Activated T-helper 2 cell treated with anti-CD3 and anti-CD28 coated beads, Interferon-gamma antibody, Interleukin-2, Interleukin-4, amounts not matched to agents 10 μg/mL and 5 μg/mL and 100 μg/mL, durations not matched to agents 14 hours and 24 hours and 36 hours (primary cell): ENCODE measurements at places on chromosomes 4 and X.
A peak's percentile ranks its signal among the peaks of the same experiment; 100 is the strongest.

DNA sequence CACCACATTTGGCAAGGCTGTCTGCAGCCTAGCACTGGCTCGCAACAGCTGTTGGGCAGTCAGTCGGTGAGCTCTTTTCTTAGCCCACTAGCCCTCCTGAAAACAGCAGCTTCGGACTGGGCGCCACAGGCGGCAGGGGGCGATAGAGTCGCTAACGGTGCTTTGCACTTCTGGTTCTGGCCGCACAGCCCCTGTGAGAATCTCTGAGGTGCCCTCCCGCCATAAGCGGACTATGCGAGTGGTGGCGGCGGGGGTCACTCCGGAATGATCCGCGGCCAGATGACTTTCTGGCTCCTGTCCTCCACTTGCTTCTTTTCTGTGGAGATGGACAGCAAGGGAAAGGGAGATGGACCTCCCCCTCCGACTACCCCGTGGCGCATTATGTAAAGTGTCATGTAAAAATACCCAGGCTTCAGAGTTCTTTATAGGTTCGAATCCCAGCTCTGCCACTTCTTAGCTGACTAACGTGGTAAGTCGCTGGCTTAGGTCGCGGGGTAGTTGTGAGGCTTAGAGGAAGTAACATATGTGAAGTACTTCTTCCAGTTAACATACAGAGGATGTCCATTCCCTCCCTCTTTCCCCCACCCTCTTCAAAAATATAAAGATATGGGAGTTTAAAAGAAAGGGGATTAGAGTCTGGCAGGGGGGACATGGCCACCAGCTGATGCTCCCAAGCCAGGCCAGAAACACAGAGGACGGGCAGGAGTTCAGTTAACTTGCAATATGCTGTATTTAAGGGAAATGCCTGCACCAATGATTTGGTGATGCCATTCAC, 11.0 kb downstream of the ARHGAP36 start:
- H3K4me1 ChIP-seq, result no peaks in the 10 kb centered on the region
- no peaks in the 10 kb centered on the region for H3K36me3 ChIP-seq
- H3K27ac ChIP-seq, result no peak overlapping the region
- H3K4me3 ChIP-seq, result no peak overlapping the region
- H3K27me3 ChIP-seq, result peaks cover 45% of the 10 kb centered on the region
- no peak for DNase-seq

DNA sequence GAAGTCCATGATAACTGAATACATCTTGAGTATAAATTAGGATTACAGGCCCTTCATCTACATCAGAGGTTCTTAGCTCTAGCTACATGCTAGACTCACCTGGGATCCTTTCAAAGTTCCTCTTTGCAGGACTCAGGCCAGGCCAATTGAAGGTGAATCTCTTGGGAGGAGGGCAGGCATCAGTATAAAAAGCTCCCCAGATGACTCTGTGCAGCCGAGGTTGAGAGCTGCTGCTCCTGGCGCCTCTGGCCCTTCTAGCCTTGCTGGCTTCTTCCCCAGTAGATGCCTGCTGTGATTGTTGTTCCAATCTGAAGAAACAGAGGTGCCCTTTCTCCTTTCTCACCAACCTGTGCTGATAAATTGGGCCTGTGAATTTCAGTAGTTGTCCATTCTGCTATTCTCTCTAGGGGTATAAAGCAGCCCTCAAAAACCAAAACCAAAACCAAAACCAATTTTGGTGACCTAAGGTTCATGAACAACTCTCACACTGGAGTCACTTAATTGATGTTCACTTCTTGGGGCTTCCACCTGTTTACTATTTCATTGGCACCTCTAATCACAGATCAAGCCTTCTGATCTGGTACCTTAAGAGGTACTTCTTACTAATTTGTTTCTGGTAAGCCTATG, 78.7 kb downstream of the SUPT20HL2 start:
- H3K27me3 ChIP-seq, result peaks cover 2% of the 10 kb centered on the region
- H3K27ac ChIP-seq, result no peak overlapping the region
- H3K4me1 ChIP-seq, result peaks cover 4% of the 10 kb centered on the region
- H3K4me3 ChIP-seq, result no peak overlapping the region
- H3K36me3 ChIP-seq, result no peaks in the 10 kb centered on the region

- no peak overlapping the region for H3K4me3 ChIP-seq
- H3K36me3 ChIP-seq, result no peaks in the 10 kb centered on the region
- no peak overlapping the region for H3K27ac ChIP-seq
- H3K27me3 ChIP-seq, result no peaks in the 10 kb centered on the region
These were observed 155.8 kb upstream of the HAND2 start for GRCh38 chr4:173685831-173686210.

- peaks cover 36% of the 10 kb centered on the region for H3K27me3 ChIP-seq
- DNase-seq, result no peak
- H3K27ac ChIP-seq, result no peak overlapping the region
- H3K36me3 ChIP-seq, result no peaks in the 10 kb centered on the region
- no peak overlapping the region for H3K4me3 ChIP-seq
- peaks cover 6% of the 10 kb centered on the region for H3K4me1 ChIP-seq
These were observed 150.7 kb upstream of the SFRP2 start for GRCh38 chr4:153939570-153939969.

- no peaks in the 10 kb centered on the region for H3K4me1 ChIP-seq
- no peak for DNase-seq
- no peak overlapping the region for H3K4me3 ChIP-seq
- no peaks in the 10 kb centered on the region for H3K36me3 ChIP-seq
- H3K27ac ChIP-seq, result no peak overlapping the region
These were observed 46.6 kb upstream of the MAGEC2 start for GRCh38 chrX:142251680-142252079.

GRCh38 chr4:98447648-98448047, 186.5 kb downstream of the RAP1GDS1 start:
- peak overlapping the region; percentile 44 for H3K4me3 ChIP-seq
- no peak for DNase-seq
- peaks cover 29% of the 10 kb centered on the region for H3K36me3 ChIP-seq
- H3K27ac ChIP-seq, result peak overlapping the region; percentile 92
- peaks cover 42% of the 10 kb centered on the region for H3K4me1 ChIP-seq

GRCh38 chr4:177225605-177226004, 84.1 kb upstream of the NEIL3 start:
- H3K36me3 ChIP-seq, result peaks cover 6% of the 10 kb centered on the region
- H3K4me1 ChIP-seq, result peaks cover 35% of the 10 kb centered on the region
- peak overlapping the region; percentile 46 for H3K27ac ChIP-seq

DNA sequence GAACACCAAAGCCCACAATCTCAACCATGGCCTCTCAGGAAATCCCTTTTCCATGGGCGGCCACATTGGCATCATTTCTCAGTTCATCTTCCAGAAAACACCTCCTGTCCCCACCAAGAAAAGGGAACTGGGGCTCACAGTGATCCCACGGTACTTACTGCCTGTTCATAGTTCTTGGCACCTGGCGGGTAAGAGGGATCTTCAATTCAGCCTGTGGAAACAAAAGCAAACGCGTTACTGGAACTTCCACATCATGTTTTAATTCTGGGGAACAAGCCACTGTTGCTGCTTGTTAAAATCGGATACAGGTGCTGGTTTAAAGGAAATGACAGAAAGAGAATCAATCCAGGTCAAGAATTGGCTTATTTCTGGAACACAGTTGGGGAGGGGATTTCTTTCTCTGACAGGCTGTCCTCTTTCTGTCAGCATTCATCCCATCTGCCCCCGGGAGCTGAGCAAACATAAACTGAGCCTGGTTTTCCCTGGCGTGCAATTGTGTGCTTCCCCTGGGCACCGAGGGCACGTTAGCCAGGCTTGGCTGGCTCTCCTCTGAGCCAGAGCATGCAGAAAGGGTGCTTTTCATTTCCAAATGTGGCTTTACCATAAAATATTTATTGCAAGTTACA, 16.8 kb downstream of the CLNK start:
- no peaks in the 10 kb centered on the region for H3K27me3 ChIP-seq
- no peak overlapping the region for H3K4me3 ChIP-seq
- peaks cover 35% of the 10 kb centered on the region for H3K4me1 ChIP-seq
- H3K36me3 ChIP-seq, result no peaks in the 10 kb centered on the region
- no peak overlapping the region for H3K27ac ChIP-seq
